Adrenal gland (tissue), 19 donors: ENCODE measurements at places on chromosomes 4 and X. TPM values are rescaled to one million over a fixed set of nuclear protein-coding genes. Genes with fewer than 3 reads are reported as not detected.
A peak's percentile ranks its signal among the peaks of the same experiment; 100 is the strongest.

GAGE13 gene
- not detected for total RNA-seq

- peak overlapping the region; percentile 66 for H3K27ac ChIP-seq
- no peak overlapping the region for H3K4me3 ChIP-seq
- H3K27me3 ChIP-seq: no peaks in the 10 kb centered on the region
- DNase-seq: no peak
- H3K36me3 ChIP-seq: no peaks in the 10 kb centered on the region
- peaks cover 19% of the 10 kb centered on the region for H3K4me1 ChIP-seq
These were observed 66.4 kb upstream of the C4orf54 start for GRCh38 chr4:99724067-99724466.

DNA sequence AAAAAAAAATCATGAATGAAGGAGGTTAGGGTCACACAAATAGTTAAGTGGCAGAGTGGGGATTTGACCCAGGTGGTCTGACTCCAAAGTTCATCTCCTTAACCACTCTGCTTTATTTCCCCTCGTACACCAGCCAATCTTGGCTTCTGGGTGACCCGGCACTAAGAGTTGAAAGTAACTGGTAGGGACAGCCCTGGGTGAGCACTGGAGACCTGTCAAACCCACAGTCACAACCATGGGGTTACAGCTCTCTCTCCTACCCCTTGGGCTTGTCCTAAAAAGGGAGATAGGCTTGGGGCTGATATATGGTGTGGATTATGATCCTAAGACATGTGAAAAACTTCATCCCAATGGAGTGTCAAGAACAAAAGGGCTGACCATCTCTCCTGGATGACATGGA is 12.5 kb downstream of the IGFBP7 start:
- no peak for DNase-seq
- no peaks in the 10 kb centered on the region for H3K36me3 ChIP-seq
- no peak overlapping the region for H3K4me3 ChIP-seq
- no peak overlapping the region for H3K27ac ChIP-seq
- no peaks in the 10 kb centered on the region for H3K27me3 ChIP-seq

DNA sequence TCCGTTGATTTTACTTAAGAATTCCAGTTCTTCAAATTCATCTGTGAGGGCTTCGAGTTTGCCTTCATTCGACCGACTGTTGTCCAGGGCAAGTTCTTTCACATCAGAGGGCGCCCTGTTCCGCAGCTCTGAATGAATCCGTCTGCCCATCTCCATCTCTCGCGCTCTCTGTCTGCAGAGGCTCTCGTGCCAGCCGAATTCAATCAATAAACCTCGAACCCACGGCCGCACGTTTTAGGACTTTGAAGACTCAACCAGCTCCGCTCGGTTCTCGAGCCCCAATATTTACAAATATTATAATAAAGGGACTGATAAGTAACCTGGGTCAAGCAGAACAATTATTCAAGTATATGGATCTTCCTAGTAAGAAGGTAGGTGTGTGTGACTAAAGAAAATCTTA is 556.4 kb upstream of the SMIM31 start:
- H3K27ac ChIP-seq: no peak overlapping the region
- H3K27me3 ChIP-seq: no peaks in the 10 kb centered on the region
- H3K4me3 ChIP-seq: no peak overlapping the region
- no peaks in the 10 kb centered on the region for H3K36me3 ChIP-seq
- no peak for DNase-seq
